Caki2 (cell line): ENCODE measurements at places on chromosomes 1 and 21.
A peak's percentile ranks its signal among the peaks of the same experiment; 100 is the strongest.

DNA sequence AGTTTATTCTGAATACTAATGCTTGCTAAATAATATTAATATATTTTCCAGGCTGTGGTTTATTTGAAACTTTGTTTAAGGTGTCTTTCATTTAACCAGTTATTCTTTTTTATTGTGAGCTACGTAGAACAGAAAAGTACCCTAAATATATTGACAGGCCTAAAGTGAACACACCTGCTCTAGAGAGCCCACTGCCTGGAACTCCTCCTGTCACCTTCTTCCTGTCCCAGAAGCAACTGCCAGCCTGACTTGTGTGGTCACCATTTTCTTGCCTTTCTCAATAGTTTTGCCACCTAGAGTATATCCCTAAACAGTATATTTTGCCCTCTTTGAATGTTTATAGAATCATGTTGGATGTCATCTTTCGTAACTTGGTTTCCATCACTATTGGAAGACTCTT, 48.5 kb downstream of the SCCPDH start:
- DNase-seq = no peak

DNA sequence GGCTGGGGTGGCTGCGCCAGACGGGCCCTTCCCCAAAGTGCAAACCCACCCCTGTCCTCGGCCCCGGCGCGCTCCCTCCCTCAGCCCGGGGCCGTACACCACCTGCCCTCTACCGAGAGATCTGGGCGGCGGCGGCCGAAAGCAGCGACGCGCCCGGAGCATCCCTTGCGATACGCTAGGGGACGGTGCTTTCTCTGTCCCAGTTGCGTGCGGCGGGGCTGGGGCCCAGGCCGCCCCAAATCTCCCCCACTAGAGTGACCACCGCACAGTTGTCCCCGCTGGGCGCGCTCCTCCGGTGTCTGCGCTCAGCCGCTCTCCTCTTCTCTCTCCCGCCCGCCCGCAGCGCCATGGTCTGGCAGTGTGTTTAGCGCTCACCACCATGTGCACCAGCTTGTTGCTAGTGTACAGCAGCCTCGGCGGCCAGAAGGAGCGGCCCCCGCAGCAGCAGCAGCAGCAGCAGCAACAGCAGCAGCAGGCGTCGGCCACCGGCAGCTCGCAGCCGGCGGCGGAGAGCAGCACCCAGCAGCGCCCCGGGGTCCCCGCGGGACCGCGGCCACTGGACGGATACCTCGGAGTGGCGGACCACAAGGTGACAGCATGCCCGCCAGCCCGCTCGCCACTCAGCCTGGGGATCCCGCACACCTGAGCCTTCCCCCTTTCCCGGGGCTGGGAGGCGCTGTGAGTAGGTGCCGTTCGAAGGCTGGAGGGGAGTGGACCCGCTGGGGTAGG, 1.0 kb downstream of the ST6GALNAC5 start:
- no peak for DNase-seq

DNA sequence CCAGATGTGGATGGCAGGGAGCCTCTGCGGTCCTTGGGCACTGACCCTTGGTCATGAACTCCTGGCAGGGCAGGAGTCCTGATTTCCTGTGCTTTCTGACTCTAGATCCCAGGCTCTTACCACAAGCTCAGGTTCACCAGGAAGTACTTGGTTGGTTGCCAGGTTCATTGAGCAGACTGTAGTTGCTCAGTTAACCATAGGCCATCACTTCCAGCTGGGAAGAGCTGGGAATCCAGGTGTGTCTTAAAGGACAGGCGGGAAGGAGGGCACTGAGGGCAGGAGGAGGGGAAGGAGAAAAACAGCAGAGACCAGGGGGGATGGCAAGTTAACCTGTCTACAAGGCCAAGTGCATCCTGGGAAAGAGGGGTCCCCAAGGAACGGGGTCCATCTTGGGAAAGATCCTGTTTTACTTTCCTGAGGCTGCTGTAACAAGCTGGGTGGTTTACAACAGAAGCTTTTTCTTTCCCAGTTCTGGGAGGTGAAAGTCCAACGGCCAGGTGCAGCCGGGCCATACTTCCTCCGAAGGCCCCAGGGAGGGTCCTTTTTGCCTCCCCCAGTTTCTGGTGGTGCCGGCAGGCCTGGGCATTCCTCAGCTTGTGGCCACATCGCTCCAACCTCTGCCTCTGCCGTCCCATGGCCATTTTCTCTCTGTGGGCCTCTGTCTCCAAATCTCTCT, 11.6 kb downstream of the KCNAB2 start:
- DNase-seq = no peak

DNA sequence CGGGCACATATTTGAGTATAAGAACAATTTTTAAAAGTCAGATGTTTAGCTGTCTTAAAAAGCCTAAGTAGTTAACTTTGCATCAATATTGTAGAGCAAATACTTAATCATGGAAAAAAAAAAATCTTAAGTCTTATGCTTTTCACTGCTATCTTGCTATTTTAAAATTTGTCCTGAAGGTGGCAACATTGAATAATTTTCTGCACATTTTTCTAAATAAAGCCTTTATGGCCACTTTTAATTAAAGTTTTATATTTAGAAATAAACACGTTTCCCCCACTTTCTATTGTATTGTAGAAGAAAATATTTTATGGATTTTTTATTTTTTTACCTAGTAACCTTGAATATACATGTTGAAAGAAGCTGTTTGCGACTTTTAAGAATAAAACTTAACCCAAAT, 198.8 kb downstream of the AMY1C start:
- no peak for DNase-seq

GRCh38 chr1:96771847-96772246, 50.3 kb downstream of the PTBP2 start:
- no peak for DNase-seq

GRCh38 chr1:236407059-236407458, 13.0 kb downstream of the EDARADD start:
- no peak for DNase-seq

DNA sequence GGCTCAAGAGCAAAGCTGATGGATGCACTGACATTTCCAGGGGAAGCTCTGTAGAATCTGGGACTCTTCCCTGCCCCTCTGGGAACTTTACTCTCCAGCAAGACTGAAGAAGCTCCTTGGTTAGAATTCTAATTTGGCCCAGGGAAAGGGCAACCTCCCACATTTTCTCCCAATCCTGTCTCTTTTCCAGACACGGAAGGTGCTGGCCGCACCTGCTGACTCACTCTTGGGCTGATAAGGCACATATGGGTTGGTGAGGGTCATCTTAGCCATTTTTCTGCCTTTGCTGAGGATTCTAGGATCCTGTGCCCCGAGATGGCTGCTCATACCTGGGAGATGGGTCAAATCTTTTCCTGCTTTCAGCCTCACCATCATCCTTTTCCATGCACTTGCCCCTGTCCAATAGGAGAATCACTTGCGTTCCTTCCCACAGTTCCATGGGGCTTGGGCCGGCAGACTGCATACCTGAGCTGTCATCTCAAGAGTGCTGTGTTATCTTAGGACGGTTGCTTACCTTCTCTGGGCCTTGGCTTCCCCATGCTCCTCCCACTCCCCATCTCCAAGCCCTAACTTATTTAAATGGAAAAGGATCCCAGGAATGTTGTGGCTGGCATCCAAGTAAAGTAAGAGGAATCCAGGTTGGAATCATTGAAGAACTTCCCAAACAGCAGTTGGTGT, 1.3 kb downstream of the TINAGL1 start:
- peak; percentile 80 for DNase-seq

DNA sequence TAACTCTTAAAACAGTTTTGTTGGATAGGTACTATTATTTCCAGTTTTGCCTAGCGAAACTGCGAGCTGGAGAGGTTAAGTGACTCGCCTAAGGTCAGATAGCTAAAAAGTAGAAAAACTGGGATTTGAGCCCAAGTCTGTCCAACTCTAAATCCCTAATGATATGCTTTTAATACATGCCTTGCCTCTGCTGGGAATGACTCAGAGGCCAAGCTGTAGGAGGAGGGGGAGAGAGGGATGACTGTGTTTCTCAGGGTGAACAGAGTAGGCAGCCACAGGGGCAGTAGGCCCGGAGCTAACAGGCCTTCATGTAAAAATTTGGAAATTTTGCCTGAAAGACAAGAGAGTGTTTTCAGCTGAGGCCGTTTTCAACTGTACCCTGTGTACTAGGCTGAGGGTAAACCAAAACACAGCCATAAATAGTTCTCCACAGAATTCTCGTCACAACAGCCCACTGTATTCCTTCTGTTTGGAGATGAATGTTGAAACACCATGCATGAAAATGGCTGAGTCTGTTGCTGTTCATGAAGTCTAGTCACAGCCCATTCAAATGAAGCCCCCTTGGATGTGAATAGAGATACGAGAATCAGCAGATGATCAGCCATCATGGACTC, 107.5 kb upstream of the HOOK1 start:
- peak; percentile 58 for DNase-seq

- no peak for DNase-seq
These were observed 4.0 kb upstream of the HLX start for GRCh38 chr1:220875260-220875659.

- peak; percentile 57 for DNase-seq
These were observed 80.0 kb downstream of the NDUFS5 start for GRCh38 chr1:39105841-39106765.

DNA sequence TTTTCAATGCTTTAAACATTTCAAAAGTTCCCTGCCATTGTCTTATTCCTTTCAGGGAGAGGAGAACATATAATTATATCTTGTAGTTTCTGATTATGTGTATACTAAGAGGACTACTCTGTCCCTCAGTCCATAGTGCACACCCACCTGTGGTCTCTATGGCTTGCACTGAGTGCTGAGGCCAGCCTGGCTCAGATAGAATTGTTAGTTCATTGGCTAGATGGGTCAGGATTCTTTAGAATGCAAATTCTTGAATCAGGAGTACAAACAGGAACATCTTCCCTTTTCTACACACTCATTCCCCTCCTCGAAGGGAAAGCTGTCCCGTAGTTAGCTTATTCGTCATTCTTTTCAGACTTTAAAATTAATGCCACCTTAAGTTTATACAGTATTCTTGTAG, 8.2 kb downstream of the BACH1 start:
- DNase-seq = no peak

- no peak for DNase-seq
These were observed 46.2 kb downstream of the CDC7 start for GRCh38 chr1:91546876-91547275.

- DNase-seq = no peak
These were observed 351.9 kb upstream of the SGIP1 start for GRCh38 chr1:66182026-66182425.
